ENCODE measurements at places on chromosomes 11 and 22. TPM values are rescaled to one million over a fixed set of nuclear protein-coding genes. Genes with fewer than 3 reads are reported as not detected.

DNA sequence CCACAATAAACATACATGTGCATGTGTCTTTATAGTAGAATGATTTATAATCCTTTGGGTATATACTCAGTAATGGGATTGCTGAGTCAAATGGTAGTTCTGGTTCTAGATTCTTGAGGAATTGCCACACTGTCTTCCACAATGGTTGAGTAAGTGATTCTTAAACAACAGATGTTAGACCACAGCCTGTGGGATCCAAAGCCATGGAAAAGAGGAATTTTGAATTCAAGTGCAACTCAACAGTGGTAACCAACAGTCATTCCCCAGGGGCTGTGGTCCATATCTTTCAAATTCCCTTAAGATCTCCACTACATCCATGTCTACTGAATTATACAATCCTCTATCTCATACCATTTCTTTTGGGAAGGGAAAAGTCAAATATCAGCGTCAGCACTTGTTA lies 321.5 kb downstream of the LARGE1 start:
- no peak for DNase-seq
- H3K27me3 ChIP-seq, result no peaks in the 10 kb centered on the region
- H3K27ac ChIP-seq, result no peak overlapping the region
- peaks cover 2% of the 10 kb centered on the region for H3K36me3 ChIP-seq
- H3K4me1 ChIP-seq, result no peaks in the 10 kb centered on the region
- H3K4me3 ChIP-seq, result no peak overlapping the region

- H3K27ac ChIP-seq, result no peak overlapping the region
- DNase-seq, result no peak
- H3K4me3 ChIP-seq, result no peak overlapping the region
- no peaks in the 10 kb centered on the region for H3K27me3 ChIP-seq
- no peaks in the 10 kb centered on the region for H3K36me3 ChIP-seq
These were observed 7.2 kb upstream of the CBX6 start for GRCh38 chr22:38879108-38879729.

DNA sequence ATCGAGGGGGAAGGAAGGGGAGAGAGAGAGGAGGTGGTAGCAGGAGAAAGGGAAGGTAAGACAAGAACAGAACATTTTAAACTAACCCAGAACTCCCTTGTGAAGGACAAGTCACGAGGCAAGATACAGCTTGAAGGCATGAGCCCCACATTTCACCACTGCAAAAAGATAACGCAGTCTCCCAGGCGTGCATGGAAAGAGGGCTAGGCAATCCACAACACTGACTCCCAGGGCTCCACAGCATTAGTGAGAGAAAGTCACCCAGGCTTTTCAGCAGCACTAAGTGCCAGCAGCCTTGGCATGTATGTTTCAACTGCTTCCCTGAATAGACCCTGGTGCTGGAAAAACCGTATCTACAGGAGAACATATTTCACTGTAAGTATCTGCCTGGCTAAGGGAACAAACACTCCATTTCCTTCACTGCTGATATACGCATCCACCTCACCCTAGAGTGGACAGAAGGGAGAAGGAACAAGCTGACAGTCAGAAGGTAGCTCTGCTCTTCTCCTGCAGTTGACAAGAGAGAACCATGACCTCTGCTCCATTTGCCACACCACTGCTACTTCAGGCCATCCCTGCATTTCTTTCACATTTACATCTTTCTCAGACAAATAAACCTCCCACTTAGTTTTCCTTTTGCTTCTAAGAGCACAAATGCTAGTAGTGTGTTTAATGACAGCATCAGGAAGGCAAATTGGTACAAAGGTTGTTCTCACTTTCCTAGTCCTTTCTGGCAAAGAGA lies 87.9 kb downstream of the AMBRA1 start:
- H3K27me3 ChIP-seq, result no peaks in the 10 kb centered on the region
- H3K27ac ChIP-seq, result no peak overlapping the region
- H3K4me3 ChIP-seq, result no peak overlapping the region
- no peaks in the 10 kb centered on the region for H3K36me3 ChIP-seq

DNA sequence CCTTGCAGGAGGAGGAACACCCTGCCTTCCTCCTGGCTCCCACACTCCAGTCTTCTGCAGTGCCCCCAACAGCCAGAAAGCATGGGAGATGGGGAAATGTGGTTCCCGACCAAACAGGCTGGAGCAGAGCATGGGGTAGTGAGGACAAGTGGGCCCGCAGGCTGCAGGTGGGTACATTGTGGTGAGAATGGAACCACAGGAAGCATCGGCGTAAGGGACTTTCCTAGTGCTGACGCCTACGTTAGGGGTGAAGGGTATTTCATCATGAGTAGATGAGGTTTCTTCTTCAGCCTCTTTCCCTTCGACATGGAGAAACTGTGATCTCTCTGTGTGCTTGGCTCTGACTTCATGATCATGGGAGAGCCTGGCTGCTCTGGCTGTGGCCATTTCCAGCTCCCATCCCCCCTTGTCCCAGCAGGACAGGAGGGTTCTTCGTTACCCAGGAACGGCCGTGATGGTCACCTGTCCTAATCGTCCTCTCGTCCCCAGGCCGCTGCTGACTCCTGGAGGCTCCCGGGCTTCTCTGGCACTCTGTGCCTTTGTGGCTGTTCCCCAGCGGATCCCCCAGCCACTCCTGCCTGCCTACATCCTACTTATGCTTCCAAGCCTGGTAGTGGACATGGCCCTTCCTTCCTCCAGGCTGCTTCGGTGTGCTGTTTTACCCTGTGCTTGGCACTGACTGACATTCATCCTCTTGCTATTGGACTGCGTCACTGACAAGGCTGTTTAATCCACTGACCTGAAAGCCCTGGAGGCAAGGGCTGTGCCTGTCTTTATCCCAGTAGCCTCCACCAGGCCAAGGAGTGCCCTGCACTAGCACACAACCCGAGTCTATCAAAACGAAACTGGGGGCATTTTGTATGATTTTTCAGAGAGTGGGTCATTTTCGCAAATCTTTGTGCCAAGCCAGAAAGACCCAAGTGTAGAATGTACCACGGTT lies 65.2 kb upstream of the CECR2 start:
- H3K4me3 ChIP-seq, result no peak overlapping the region
- H3K4me1 ChIP-seq, result no peaks in the 10 kb centered on the region
- DNase-seq, result no peak
- H3K36me3 ChIP-seq, result no peaks in the 10 kb centered on the region

- no peaks in the 10 kb centered on the region for H3K27me3 ChIP-seq
- no peaks in the 10 kb centered on the region for H3K36me3 ChIP-seq
- no peak for DNase-seq
- H3K4me3 ChIP-seq, result no peak overlapping the region
These were observed 105.7 kb upstream of the ANO1 start for GRCh38 chr11:69972351-69972802.

DNA sequence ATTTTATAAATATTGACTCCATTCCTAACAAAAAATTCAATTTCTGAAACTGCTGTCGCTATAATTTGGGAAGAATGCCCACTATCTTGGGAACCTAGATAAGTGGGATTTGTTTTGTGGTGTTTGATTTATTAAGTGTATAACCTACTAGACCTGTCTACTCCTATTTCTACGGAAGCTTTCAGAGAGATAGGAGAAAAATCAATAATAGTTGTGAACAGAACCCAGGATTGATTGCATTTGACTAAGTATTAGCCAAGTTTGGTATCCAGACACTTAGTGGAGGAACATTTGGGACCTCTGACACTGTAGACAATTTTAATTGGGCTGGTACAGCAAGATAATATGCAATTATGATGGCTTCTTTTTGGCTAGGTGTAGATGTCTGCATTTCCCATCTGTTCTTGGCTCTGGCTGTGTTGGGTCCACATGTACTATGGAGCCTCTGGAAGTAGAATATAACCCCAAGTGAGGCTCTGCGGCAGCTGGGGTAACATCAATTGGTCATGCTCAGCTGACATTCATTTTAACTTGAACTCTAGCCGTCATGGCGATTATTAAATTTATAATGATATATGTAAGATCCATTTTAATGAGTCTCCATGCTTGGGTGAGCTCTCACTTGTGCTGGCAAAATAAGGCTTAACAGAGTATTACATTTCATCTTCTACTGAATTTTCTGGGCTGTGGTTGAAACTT lies 111.5 kb upstream of the E2F8 start:
- DNase-seq, result no peak
- no peaks in the 10 kb centered on the region for H3K36me3 ChIP-seq
- no peak overlapping the region for H3K27ac ChIP-seq
- no peak overlapping the region for H3K4me3 ChIP-seq
- no peaks in the 10 kb centered on the region for H3K4me1 ChIP-seq

- peak; percentile 58 for DNase-seq
- no peaks in the 10 kb centered on the region for H3K36me3 ChIP-seq
- H3K27ac ChIP-seq, result no peak overlapping the region
- no peaks in the 10 kb centered on the region for H3K27me3 ChIP-seq
These were observed 2.4 kb downstream of the SLC16A8 start for GRCh38 chr22:38081636-38081940.

DNA sequence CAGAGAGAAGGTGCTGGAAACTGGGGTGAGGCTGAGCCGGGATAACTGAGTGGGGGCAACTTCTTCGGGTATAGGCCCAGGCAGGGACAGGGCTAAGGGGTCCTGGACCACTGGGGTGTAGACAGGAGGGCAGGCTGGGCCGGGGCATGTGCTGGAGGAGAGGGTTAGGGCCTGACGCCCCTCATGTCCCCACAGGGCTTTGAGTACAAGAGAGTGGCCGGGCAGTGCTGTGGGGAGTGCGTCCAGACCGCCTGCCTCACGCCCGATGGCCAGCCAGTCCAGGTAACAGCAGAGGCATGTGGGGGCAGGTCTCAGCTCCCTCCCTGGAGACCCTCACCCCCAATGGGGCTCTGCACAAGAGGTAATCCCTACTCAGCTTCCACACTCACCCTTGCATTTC lies 36.7 kb downstream of the MUC5B start:
- H3K4me3 ChIP-seq, result no peak overlapping the region
- no peak for DNase-seq
- H3K27me3 ChIP-seq, result no peaks in the 10 kb centered on the region
- H3K4me1 ChIP-seq, result no peaks in the 10 kb centered on the region
- no peaks in the 10 kb centered on the region for H3K36me3 ChIP-seq

- no peak overlapping the region for H3K27ac ChIP-seq
- no peak for DNase-seq
- H3K4me3 ChIP-seq, result no peak overlapping the region
- no peaks in the 10 kb centered on the region for H3K4me1 ChIP-seq
- peaks cover 2% of the 10 kb centered on the region for H3K36me3 ChIP-seq
- no peaks in the 10 kb centered on the region for H3K27me3 ChIP-seq
These were observed 10.7 kb downstream of the MCM5 start for GRCh38 chr22:35410663-35411034.

GRCh38 chr22:45376009-45376408 lies 37.4 kb downstream of the SMC1B start:
- H3K4me3 ChIP-seq, result no peak overlapping the region
- H3K36me3 ChIP-seq, result no peaks in the 10 kb centered on the region
- H3K27ac ChIP-seq, result no peak overlapping the region

DNA sequence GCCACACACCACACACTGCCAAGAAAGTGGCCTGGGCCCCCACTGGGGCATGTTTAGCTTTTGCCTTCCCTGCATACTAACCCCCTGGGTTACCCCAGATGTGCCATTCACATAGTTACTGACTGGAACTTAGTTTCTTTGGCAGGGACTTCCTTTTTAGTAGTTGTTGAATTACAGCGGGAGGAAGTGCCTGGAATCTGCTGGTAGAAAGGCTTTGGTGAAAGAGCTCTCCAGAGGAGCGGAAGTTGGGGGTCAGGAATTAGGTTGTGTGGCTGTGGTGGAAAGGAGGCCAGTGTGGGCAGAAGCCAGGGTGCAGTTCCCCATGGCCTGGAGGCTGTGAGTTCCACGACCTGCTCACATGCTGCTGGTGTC lies 69.0 kb downstream of the MED15 start:
- H3K27me3 ChIP-seq, result no peaks in the 10 kb centered on the region
- H3K36me3 ChIP-seq, result peaks cover 5% of the 10 kb centered on the region

GRCh38 chr11:100865443-100866065 lies 178.5 kb downstream of the ARHGAP42 start:
- DNase-seq, result no peak
- no peaks in the 10 kb centered on the region for H3K4me1 ChIP-seq
- H3K36me3 ChIP-seq, result no peaks in the 10 kb centered on the region
- H3K27ac ChIP-seq, result no peak overlapping the region
- H3K27me3 ChIP-seq, result no peaks in the 10 kb centered on the region
- H3K4me3 ChIP-seq, result no peak overlapping the region

DNA sequence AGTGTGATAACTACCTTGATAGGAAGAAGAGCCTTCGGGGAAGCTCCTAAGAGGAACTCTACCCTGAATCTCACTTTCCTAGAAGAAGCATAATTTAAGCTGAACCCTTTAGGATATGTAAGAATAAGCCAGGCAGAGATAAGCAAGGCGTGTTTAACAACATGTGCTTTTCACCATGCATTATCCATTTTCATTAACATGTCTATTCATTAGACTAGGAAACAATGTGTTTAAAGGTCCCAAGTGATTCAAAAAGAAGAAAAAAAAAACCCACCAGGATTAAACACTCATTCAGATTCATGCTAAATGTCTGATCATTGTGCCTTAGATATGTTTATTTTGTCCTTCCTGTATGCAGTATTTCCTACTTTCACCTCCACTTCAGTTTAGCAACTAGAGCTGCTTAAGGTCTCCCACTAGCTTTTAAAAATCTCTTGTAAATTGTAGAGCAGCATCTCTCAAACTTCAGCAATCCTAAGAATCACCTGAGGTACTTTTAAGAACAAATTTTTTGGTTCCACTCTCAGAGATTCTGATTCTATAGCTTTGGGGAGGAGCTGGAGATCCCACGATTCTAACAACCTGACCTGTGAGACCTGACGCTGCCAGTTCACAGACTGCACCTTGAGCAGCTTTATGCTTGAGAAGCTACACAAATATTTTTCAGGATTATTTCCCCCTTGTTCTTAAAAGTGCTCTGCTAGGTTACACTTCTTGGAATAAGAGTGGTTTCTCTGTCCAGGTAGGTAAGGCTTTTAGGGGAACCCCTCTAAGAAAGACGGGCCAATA lies 955.4 kb upstream of the CCDC90B start:
- no peak overlapping the region for H3K27ac ChIP-seq
- no peak for DNase-seq
- no peaks in the 10 kb centered on the region for H3K36me3 ChIP-seq
- H3K4me1 ChIP-seq, result no peaks in the 10 kb centered on the region
- no peak overlapping the region for H3K4me3 ChIP-seq

- no peak overlapping the region for H3K27ac ChIP-seq
- no peaks in the 10 kb centered on the region for H3K27me3 ChIP-seq
- no peak overlapping the region for H3K4me3 ChIP-seq
- H3K36me3 ChIP-seq, result no peaks in the 10 kb centered on the region
- no peak for DNase-seq
These were observed 183.5 kb downstream of the CWF19L2 start for GRCh38 chr11:107274138-107274537.

GRCh38 chr22:22218302-22218701 lies 26.3 kb upstream of the VPREB1 start:
- no peak overlapping the region for H3K4me3 ChIP-seq
- H3K27ac ChIP-seq, result no peak overlapping the region
- no peak for DNase-seq
- no peaks in the 10 kb centered on the region for H3K36me3 ChIP-seq
- no peaks in the 10 kb centered on the region for H3K27me3 ChIP-seq

B4GALNT4 gene
- 3.2 TPM for total RNA-seq

PLEKHB1 gene
- 10.5 TPM for total RNA-seq

TMEM45B gene
- total RNA-seq, result 0.19 TPM

C11orf86 gene
- total RNA-seq, result not detected
